ENCODE measurements at places on chromosomes 11 and 22.

DNA sequence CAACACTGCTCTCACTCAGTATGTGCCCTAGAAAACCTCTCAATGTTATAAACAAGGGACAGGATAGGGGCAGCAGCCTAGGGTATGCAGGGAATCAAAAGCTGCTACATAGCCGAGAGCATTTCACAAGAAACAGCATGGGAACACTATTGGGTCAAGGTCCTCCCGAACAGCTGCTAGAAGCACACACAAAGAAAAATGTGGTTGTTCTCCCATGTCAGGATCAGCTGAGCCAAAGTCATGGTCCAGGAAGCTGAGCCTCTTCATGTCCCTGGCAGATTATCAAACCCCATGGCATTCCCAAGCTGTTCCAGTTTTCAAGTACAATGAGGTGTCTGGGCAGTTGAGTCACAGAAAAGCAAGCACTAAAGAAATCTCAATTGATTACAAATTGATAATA lies 21.0 kb upstream of the GDPD4 start:
- DNase-seq, result no peak

DNA sequence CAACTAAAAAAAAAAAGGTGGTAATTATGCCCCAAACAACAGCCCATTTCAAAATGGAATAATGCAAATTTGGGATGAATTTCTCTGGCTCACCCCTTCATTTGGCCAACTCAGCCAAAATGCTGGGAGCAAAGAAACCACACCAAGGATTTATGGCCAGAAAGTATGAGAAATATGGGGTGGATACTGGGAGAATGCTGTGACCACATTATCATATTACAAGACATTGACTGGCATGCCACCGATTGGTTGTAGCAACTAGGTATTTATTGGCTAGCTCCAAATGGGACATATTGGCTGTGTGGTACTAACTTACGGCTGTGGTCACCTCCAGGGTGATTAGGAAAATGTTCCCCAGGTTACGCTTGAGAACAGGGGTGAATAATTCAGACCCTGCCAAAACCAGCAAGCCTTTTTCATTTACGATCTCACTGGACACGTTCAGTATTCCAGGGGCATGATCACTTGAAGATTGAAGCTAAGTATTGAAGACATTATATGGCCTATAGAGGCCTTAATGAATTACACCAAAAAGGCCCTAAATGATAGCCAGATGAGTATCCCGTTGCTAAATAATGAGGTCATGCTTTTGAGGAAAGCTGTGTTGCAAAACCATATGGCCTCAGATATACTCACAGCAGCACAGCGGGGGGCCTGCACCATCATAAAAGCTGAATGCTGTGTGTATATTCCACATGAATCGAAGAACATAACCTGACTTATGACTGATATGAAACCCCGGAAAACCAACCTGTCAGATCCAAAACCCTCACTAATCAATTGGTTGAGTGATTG lies 3.8 kb upstream of the FDX1 start:
- DNase-seq, result no peak

- no peak for DNase-seq
These were observed 13.1 kb downstream of the PTPN5 start for GRCh38 chr11:18778468-18778867.

DNA sequence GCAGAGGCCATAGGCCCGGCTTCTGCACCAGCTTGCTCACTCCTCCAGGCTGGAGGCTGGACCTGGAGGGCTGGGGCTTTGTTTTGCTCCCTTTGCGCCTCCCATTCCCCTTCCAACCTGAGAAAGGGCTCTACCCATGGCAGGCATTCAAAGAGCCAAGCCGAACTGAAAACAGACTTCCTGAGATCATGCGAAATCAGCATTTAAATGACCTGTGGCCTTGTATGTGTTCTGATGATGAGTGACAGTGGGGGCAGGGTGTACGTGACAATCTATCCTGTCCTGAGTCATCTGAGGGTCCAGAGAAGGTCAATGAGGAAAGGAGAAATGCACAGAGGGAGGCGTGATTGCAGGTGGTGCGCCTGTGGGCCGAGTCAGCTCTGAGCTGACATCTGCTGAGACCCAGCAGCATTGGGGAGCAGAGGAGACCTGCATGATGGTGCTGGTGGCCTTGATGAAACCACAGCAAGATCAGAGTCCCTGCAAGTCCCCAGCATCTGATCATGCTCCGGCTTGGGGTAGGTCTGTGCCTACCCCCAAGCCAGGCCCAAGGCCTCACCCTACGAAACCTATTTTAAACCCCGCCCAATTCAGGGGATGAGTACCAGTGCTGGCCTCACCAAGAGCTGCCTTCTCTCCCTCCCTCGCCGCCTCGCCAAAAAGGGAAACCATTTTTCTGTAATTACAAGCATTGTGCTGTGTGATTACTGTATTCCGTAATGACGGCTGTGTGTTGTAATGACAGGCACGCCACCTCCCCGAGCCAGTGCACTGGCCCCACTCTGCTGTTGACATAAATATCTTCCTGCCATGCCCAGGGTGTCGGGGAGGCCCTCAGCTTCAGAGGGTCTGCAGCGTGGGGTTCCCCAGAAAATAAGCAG lies 95.2 kb upstream of the ANO1 start:
- no peak for DNase-seq

DNA sequence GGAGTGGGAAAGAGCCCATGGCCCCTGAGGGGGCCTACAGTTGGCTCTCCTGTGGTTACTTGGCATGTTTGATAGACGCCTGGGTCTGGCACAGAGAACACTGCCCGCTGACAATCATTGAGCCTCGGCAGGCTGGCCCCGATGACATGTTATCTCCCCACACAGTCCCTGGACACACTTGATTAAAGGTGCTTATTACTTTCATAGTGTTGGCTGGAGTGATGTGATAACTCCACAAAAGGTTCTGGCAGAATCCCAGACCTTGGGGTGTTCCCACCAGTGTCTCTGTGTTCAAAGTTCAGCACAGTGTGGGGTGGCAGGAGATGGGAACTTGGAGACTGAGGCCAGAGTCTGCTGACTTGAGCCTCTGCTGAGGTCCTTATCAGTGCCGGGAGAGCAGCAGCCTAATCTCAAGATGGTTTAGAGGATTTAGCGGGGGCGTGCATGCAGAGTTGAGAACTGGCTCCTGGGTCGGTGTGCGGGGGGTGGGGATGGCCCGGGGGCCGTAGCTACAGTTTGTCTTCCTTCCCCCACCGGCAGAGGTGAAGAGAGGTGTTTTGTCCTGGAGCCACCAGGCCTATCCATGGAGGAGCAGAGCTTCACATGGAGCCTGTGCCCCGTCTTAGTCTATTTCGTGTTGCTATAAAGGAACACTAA lies 22.5 kb downstream of the PARVB start:
- DNase-seq, result no peak

All from NCI-H1105 (cell line).